ENCODE measurements at places on chromosomes 3 and 15.

GRCh38 chr3:163315786-163316185 is 1762.5 kb downstream of the SI start:
- no peak for DNase-seq

- DNase-seq, result no peak
Measured at GRCh38 chr15:83174891-83175290, 32.7 kb downstream of the HDGFL3 start.

- DNase-seq, result no peak
Measured at GRCh38 chr3:29409409-29409808, 128.5 kb downstream of the RBMS3 start.

DNA sequence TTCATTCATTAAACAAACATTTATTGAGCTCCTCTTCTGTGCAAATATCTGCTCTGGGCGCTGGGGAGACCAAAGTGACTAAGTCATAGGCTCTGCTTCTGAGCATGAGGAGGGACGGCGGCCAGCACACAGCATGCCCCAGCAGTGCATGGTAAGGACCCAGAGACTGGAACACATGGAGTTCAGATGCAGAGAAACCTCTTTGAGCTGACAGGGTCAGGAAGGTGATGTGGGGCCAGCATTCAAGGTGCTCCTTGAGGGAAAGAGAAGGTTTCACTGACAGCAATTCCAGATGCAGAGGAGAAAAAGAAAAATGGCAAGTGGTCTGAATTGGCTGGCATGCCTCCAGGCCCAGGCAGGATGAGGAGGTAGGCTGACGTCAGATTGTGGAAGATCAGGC is 234.5 kb downstream of the UACA start:
- no peak for DNase-seq

DNA sequence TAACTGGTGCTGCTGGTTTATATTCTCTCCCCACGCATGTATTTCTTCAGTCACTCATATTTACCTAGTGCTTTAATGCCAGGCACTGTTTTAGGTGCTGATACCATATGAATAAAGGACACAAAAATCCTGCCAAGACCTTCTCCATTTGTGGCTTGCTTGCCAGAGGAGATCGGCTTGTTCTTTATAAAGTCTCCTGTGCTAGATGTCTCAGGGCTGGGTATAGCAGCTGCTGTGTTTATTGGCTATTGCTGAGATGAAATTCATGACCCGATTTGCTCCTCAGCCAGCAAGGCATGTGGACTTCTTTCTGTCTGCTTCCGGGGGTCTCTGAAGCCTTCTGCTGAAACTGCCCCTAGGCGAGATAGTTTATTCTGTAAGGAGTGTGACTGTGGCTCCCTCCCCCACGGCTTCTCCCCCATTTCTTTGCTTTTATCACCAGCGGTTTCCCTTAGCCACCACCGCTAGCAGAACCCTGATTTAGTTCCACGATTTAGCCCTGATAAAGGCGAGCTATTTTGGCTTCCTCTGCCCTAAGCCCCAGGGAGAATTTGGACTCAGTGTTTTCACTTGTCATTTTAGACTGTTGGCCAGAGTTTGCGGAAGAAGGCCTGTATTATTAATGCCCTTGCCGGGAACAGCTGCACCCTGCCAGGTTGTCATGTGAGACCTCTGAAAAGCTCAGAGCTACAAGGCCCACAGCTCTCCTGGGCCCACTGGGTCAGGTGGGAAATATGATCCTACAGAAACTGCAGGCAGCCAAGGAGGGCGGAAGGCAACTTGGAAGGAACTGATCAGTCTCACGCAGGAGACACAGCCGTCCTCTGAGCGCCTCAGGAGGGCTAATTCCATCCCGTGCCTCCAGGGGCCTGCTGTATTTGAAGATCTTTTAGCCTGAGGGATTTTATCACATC is 46.8 kb downstream of the ST6GAL1 start:
- no peak for DNase-seq

DNA sequence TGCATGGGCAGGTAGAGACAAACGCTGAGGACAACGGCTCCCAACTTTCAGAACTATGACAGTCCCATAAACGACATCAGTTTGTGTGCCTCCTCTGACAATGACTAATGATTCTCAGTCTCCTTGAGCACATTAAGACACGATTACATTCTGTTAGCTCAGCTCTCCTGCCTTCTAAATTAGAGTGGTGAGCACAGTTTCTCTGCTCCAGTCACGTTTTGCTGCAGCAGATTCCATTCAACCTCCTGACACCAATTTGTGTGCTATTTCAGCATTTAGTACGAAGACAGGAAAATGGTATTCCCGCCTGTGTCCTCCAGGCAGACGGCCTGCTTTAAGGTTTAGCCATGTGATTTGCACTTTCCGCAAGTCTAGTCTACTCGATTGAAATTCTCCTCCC is 458.4 kb upstream of the CFAP20DC start:
- DNase-seq, result no peak

DNA sequence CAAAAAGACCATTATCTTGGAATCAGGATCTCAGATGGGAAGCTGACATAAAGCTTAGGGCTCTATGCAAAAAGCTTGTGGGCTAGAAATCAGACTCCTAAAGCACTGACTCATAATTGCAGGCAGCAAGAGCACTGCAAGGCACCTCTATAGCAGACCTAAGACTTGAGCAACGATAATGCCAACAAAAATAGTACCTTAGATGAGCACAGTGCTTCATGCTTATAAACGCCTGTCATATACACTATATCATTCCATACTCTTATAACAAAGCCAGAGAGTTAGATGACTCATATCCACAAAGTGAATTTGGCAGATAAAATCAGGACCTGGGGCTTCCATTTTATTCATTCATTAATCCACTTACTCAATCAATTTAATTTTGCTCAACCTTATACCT is 560.8 kb downstream of the MCTP2 start:
- DNase-seq, result no peak

GRCh38 chr3:29755416-29755815 is 474.5 kb downstream of the RBMS3 start:
- no peak for DNase-seq

- no peak for DNase-seq
Measured at GRCh38 chr3:48426401-48426909, 3.4 kb downstream of the PLXNB1 start.

GRCh38 chr3:195105389-195105788 is 165.6 kb downstream of the XXYLT1 start:
- no peak for DNase-seq

DNA sequence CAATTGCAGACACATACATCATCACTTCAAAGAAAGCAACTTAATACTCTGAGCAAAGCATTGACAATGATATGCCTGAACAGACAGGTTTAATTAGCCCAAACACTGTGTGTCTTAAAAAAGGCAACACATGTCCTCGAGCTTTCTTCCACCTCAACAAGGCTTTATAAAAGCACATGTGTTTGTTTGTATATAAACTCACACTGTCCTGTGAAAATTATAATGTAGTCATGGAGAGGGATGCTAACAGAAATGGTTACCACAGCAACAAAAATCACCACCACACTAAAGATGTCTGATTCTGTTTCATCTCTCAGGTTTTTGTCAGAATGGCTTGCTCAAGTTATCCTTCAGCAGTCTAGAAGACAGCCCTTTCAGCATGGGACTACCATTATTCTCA is 314.7 kb downstream of the MAGI1 start:
- no peak for DNase-seq

DNA sequence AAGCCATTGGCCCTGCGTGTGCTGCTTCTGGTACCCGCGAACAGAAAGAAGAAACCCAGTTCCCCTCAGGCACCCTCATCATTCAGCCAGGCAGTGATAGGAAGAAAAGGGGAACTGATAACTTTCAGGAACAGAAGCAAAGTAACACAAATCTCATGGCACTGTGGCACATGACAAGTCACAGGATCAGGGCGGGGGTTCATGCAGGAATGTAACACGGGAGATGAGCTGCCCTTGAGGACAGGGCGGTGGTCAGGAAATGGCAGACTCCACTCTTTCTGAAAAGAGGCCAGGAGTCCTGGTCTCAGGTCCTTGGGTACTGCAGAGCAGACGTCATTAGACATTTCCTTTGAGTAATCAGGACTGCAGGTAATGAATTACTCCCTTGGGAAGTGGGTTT is 95.5 kb downstream of the CCNL1 start:
- DNase-seq, result no peak

DNA sequence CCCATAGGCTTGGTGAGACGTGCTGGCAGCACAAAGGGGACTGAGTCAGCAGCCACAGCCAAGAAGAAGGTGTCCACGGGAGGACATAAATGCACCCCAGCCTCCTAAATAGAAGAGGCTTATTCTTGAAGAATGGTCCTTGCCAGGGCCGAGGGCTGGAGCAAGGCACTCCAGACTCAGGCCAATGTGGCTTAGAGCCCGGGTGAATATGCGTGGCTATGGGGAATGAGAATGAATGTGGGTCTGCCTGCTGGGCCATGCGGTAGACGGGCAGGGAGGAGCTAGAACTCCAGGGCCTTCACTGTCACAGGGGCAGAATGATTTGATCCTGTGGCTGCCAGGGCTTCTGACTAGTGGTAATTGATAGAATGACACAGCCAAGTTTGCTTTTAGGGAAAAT is 34.0 kb downstream of the DHX30 start:
- no peak for DNase-seq

DNA sequence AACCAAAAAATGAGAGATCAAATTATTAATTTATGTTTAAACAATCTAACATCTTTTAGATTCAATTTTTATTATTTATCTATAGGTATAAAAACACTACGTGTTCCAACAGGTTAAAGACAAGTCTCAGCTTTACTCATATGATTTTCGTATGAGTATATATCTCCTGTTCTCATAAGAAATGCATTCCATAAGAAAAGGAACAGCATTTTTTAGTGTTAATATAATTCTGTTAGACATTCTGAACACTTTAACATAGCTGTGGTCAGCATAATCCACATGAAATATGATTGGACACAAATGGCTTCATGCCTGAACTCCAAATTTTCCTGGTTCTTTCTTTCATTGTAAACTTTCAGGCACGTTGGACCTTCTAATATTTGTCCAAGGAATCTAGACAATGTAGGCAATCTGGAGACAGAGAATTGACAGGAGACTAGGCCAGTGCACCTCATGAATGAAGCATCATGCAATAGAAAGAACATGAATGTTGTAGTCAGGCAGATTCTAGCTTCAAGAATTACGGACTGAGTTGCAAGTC is 1122.0 kb upstream of the ALCAM start:
- no peak for DNase-seq
